Mucosa of gallbladder (tissue), 1 donor: ENCODE measurements at places on chromosomes 12 and 14. TPM values are rescaled to one million over a fixed set of nuclear protein-coding genes. Genes with fewer than 3 reads are reported as not detected.

The GPR135 gene
- 3.4 TPM for total RNA-seq

- peak; percentile 23 for DNase-seq
Observed at GRCh38 chr14:65164068-65164824, 61.9 kb upstream of the MAX start.

- no peak for DNase-seq
Observed at GRCh38 chr14:64464651-64465050, 648 bp upstream of the AKAP5 start.

GRCh38 chr12:58163021-58163420 lies 221.7 kb downstream of the ATP23 start:
- DNase-seq, result no peak

- no peak for DNase-seq
Observed at GRCh38 chr12:104828015-104828414, 130.1 kb downstream of the SLC41A2 start.
